Thoracic aorta endothelial cell (primary cell): ENCODE measurements at places on chromosomes 6 and 20. TPM values are rescaled to one million over a fixed set of nuclear protein-coding genes. Genes with fewer than 3 reads are reported as not detected.

CDH4 gene
- total RNA-seq, result 0.40 and 5.7 TPM in 2 replicates

SEMG1 gene
- not detected in 2 replicates for total RNA-seq

BTNL2 gene
- not detected in 2 replicates for total RNA-seq

MARCKS gene
- total RNA-seq, result 239 and 316 TPM in 2 replicates

HTR1E gene
- not detected in 2 replicates for total RNA-seq

DOK5 gene
- total RNA-seq, result 2.7 and 10.4 TPM in 2 replicates

CST3 gene
- total RNA-seq, result 123 and 135 TPM in 2 replicates

KIF6 gene
- total RNA-seq, result under 0.01 TPM in 1 of 2 replicates, not detected in the other

NNAT gene
- not detected in 2 replicates for total RNA-seq

PMEPA1 gene
- 7.3 and 11.3 TPM in 2 replicates for total RNA-seq

PRDM1 gene
- 2.4 and 7.4 TPM in 2 replicates for total RNA-seq

KCNK16 gene
- total RNA-seq, result not detected in 2 replicates

KIAA1755 gene
- 0.14 and 0.27 TPM in 2 replicates for total RNA-seq
